ENCODE measurements at places on chromosomes 11 and 22.

DNA sequence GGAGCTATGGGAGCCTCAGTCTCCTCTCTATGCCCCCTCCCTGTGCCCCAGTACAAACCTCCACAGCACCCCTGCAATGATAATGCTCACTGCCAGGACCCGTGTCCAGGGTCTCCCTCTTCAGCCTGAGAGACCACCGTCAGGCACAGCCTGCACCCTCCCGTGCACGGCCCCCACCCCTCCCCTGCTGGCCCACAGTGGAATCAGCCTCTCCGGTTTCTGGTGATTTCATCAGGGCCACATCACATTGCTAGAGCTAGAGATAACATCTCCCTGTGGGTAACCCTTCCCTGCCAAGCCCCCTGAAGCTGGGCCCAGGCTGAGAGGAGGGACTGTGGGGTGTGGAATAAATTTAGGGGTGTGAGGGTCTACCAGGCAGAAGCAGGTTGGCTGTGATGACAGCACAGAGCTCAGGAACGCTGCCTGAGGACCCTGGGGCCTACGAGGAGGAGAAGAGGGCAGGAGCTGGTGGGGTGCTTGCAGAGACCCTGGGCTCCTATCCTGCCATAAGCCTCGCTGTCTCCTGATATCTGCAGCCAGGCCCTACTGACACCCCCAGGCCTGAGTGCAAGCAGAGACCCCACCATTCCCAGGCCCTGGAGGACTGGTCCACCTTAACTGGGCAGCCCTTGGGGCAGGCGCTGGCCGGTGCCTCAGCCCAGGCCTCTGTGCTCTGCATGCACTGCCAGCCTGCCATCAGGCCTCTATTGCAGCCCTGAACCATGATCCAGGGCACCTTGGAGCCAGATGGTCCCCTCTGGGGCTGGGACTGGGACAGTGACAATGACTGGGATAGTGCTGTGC is at the start of gene KLHDC7B:
TSS of gene KLHDC7B (plus strand) at position 378 of the 804 bp plus-strand sequence. CDS start at position 723, 345 bp downstream.
- DNase-seq, result no peak

GRCh38 chr22:30252411-30253204 is 6.0 kb upstream of the LIF start:
- DNase-seq, result no peak

DNA sequence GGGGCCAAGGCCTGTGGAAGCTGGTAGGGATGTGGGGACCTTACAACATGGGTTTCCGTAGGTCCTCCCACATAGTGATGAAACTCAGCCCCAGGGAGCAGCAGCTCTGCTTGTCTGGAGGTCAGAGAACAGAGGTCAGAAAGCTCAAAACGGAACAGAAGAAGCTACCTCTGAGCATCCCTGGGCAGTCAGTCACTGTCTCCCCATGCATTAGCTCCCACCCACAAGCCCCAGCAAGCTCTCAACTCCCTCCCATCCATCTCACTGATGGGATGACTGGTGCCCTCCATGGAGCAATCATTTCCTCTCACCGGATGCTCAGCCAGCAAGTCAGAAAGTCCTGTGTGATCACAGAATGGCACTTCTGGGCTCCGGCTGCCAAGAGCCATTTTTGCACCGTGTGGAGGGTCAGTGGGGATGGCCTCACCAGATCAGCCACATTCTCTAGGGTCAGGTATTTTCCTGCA is 1.9 kb downstream of the TPP1 start:
- DNase-seq, result no peak

DNA sequence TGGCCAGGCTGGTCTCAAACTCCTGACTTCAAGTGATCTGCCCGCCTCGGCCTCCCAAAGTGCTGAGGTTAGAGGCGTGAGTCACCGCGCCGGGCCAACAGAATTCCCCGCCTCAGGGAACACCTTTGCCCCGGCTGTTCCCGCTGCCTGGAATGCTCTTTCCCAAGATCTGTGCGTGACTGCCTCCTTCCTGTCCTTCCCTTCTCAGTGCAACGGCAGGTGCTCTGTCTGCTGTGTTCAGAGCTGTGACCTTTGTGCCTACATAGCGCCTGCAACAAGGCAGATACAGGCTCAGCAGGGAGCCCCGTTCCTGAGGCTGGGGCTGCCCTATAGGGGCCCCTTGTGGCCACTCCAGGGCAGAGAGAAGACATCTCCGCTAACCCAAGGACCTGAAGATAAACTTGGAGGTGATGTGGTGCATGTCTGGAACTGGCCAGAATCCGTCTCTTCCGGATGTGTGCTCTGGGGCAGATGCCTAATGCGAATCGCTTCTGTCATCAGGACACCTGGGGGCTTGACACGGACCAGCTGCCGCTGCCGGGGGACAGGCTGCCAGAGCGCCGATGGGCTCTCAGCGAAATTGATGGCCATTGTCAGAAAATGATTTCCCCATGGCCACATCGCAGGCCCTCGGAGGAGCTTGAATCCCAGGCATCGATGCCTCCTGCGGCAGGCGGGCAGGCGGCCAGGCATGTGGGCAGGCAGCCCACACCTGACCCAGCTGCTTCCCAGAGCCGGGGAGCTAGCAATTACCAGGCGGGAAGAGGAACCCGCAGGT is 43.5 kb upstream of the TCF20 start:
- peak; percentile 28 for DNase-seq

DNA sequence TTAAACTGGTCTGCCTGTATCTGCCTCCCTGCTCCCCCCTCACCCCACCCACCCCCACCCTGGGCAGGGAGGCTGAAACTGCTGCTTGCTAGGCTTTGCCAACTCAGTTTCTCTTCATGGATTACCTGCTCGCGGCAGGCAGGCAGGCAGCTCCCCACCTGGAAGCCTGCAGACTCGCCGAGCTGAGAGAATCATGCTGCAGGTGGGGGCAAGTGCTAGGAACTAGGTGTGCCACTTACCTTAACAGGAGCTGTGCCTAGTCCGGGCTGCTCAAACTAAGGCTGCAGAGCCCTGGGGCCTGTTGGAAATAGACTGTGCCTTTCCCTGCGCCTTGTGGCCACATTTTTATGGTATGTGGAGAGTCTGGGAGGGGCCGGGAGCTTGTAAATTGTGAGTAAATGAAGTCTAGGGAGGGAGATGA is 30.3 kb downstream of the MARK2 start:
- DNase-seq, result no peak

- peak; percentile 61 for DNase-seq
Observed at GRCh38 chr11:119356349-119357031, 10.0 kb upstream of the MFRP start.

- no peak for DNase-seq
Observed at GRCh38 chr22:50320671-50321325, 6.0 kb downstream of the DENND6B start.

- DNase-seq, result no peak
Observed at GRCh38 chr22:38773363-38773946, 17.7 kb upstream of the SUN2 start.

DNA sequence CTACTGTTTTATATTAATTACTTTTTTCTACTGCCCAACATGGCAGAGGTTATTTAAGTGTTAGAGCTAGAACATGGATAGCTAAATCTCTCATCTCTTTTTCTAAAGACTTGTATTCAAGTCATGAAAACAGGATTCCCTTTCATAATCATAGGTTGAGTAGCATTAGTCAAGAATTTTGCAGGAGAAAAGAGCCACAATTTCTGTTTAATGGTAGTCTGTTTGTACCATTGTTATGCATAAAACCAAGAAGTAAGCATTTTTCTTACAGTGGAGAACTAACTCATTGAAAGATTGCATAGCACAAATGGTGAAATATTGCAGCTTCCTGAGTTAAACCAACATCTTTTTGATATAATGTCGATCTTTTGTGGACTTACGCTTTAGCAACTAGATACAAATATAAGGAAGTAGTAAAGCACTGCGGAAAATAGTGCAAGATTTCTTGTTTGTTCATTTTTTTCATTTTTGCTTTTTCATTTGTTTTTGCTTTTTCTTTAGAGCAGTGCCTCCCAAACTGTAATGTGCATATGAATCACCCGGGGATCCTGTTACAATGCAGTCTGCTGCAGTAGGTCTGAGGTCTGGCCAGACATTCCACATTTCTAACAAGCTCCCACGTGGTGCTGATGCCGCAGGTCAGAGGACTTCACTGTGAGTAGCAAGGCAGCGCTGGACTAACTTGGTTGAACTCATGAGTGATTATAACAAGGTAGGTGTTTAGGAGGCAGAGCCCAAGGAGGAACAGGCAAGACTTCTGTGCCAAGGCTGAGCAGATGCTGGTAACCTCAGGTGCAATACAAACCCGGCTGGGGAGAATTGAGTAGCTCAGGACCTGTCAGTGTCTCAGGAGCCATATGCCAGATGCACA is 4.6 kb downstream of the ETS1 start:
- DNase-seq, result no peak

- DNase-seq, result no peak
Observed at GRCh38 chr11:87223816-87224215, 186.1 kb downstream of the TMEM135 start.

DNA sequence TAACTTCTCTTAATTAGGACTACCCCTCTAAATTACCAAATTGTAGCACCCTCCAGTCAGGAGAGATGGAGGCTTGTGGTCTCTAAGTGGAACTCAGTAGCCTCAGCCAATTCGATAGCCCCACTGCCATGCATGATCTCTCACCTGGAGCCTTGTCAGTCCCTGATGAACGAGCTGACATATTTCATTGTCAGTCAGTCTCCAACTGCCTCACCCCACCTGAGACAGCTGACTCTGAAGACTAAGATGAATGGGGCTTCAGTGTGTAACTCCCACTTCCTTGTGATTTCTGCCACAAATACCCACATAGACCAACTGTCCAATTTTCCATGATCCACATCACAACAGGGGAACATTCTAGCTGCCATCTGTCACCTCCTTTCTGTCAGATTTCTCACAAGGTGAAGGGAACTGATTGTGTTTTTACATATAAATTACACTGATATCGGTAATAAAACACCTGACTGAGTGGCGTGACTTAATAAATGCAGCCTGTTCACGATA is 206.5 kb downstream of the FAM181B start:
- DNase-seq, result no peak

DNA sequence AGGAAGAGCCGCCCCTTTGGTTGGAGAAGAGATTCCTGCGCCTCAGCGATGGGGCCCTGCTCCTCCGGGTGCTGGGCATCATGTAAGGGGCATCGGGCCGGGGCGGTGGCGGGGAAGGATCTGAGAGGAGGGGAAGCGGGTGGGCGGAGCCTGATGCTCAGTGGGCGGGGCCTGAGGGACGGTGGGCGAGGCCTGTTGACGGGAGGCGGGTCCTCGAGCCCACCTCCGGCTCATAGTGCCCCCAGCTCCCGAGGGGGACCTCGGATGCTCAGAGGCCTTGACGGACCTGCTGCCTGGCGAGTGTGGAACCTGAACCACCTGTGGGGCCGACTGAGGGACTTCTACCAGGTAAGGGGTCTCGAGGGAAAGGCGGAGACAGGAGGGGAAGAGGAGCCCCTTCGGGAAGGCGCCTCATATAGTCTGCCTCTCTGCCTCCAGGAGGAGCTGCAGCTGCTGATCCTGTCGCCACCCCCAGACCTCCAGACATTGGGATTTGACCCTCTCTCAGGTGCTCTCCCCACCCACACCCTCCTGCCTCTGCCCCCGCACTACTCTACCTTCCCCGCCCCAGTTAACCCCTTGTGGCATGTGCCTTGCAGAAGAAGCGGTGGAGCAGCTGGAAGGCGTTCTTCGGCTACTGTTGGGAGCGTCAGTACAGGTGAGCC is 799 bp downstream of the CCDC88B start:
- DNase-seq, result peak; percentile 72

DNA sequence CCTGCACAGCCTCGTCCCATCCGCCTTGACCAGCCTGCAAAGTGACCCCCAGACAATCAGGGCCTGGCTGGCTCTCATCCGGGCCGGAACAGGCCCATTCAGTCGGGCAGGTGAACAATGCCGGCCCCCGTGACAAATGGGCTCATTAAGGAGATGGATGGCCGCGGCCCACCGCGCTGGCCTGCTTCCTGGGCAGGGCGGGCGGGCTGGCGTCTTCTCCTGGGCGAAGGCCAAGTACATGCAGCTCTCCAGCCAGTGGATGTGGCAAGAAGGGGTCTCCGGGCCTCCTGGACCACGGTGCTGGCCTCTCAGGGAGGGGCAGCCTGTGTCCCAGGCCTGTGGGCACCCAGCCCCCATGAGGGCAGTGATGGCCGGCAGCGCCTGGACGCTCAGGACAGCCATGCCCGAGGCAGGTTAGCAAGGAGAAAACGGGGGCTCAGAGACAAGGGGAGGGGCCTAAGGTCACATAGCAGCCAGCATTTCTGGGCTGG is 1022.8 kb downstream of the BRD1 start:
- no peak for DNase-seq

DNA sequence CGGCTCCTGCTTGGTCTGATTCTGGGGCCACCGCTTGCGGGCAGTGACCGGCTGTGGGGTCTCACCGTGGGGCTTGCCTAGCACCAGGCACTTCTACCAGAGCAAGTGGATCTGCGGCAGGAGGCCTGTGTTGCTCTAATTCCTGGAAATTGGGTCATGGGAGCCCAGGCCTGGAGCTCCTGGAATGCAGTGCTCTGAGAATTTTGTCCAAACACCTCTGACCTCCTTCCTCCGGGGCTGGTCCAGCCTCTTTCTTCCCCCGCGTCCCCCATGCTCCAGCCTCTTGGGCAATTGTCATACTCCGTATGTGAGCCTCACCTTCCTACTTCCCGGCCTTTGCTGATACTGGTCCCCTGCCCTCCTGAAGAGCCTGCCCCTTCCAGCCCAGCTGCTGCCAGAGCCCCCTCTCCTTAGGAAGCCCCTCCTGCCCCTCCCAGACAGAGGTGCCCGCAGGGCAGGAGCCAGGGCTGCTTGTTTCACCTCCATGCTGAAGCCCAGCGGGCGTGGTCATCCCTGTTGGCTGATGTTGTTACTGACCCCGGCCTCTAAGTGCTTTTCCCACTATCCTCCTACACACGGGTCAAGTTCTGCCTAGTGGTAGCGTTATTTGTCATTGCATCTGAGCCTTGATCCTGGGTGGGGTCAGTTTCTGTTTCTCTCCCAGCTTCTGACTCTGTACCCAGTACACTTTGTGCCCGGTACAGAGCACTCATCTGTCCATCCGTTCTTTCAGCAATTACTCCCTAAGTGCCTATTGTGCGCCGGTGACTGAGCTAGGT is 9.6 kb downstream of the MGAT3 start:
- DNase-seq, result no peak

DNA sequence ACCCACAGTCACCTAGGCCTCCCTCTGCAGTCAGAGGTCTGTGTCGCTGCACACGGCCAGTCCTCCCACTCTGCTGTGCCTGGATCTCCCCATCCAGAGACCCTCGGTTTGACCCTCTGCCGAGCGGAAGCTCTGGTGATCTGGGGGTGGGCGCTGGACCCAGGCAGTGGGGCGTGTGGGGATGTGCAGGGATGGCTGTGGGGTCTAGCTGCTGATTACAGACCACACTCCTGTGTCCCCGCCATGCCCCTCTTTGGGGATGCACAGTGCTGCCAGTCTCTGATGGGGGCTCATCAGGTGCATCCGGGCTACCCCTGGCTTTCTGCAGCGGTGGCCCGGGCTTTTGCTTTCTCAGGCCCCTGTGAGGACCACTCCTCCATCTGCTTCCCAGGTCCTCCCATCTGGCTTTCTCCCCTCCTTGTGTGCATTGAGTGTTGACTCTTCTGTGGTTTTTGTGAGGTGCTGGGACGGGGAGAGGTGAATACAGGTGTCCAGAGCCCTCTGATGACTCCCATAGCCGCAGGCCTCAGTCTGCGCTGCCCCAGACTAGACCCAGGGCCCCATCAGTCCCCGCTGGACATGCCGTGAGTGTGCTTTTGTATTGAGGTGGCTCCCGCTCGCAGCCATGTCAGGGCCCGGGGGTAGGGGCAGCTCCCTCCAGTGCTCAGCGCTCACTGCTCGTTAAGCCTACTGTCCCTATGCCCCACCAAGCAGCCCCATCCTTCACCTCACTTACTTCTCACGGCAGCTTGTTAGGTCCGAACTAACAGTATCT is 251.6 kb downstream of the TBC1D22A start:
- no peak for DNase-seq

- no peak for DNase-seq
Observed at GRCh38 chr22:36770513-36771231, 5.2 kb downstream of the IFT27 start.
